ENCODE measurements at places on chromosomes 7 and 10.

GRCh38 chr7:10684606-10685005, 289.1 kb upstream of the PHF14 start:
- DNase-seq, result no peak

GRCh38 chr10:129756912-129757901, 206.9 kb downstream of the EBF3 start:
- DNase-seq, result no peak

DNA sequence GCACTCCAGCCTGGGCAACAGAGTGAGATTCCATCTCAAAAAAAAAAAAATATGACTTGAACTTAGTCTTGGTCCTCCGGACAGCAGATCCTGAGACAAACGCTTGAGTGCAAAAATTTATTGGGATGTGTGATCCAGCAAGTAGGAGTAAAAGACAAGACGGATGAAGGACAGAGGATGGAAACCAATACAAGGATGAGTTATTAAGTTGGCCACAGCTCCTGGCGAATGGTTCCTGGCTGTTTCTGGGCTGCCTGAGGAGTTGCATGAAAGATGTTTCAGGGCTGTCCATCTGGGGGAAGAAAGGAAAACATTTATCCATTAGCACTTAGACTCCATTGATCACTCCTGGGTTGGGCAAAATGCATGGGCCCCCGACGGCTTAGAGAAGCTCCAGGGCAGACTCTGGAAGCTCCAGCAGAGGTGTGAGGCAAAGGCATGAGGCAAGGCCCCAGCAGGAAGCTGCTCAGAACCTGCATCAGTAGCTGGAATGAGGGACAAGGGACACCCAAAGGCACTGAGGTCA, 98.3 kb upstream of the ZNF438 start:
- no peak for DNase-seq

DNA sequence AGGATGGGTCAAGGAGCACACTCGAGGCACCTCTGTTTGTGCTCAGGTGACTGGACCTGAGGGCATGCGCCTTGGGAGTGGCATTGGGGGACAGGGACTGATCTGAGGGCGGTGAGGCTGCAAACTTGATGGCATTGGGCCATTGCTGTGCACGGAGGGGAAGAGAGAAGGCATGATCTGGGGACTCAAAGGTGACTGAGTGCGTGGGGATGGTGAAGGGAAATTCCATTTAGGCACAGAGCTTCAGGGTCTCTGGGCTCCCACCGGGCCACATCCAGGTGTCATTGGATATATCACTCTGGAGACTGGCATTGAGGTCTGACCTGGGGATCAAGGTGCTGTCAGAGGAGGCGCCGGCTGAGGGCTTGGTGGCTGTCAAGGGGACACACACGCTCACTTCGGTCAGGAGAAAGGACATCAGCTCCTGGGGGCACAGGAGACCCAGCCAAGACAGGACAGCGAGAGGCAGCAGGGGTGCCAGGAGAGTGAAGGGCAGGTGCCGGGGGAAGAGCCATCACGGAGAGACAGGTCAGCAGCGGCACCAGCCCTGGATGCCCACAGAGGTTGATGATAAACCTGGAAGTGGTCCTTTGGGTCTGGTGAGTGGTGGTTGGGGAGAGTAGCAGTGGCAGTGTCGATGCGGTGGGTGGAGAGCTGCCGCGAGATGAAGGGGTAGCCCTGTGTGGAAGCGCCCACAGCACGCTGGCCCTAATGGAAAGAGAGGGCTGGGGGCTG, 5.5 kb downstream of the ADCK2 start:
- DNase-seq, result no peak

DNA sequence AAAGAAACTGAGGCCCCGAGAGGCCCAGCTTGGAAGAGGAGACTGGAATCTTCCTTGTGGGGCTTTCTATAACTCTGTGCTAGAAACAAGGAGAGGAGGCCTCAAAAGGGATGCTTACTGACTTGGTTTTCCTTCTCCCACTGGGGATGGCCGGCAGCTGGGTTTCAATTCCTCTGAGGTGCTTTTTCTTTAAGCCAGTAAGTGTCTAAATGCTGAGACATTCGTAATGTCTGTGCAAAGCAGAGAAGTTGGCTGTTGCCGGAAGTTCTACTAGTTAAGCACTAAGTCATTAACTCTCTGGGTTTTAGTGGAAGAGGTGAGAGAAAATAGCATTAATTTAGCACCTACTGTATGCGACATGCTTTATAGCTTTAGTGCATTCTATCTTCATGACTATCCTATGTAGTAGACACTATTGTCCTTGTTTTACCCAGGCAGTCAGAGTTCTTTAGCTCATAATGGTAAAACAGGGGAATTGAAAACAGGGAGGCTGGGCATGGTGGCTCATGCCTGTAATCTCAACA, 135.2 kb downstream of the RGS10 start:
- no peak for DNase-seq

- DNase-seq, result no peak
Measured at GRCh38 chr7:151339651-151340382, 1.8 kb upstream of the NUB1 start.

DNA sequence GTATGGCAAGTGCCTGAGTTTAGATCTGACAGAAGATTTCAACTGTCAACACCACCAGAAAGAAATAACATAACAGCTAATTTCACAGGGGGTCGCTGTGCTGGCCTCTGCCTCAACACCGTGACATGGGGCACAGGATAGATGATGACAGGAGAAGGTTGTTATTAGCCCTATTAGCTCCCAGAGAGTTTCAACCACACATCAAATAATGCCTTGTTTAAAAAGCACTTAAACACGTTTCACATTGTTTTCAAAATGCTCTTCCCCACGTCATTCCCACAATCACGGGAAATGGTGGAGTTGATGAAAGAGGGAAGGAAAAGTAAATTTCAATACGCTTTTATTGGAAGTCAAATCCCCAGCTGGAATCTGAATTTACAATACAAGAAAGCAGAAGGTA, 184.7 kb downstream of the MAGI2 start:
- DNase-seq, result no peak

Data from GM04504 (cell line).